ENCODE measurements at places on chromosomes 16 and 17.

- no peak for DNase-seq
Measured at GRCh38 chr16:10694830-10695229, at the start of gene TEKT5. TEKT5 (minus strand) TSS chr16:10694930; CDS start chr16:10694873, 57 bp downstream.

DNA sequence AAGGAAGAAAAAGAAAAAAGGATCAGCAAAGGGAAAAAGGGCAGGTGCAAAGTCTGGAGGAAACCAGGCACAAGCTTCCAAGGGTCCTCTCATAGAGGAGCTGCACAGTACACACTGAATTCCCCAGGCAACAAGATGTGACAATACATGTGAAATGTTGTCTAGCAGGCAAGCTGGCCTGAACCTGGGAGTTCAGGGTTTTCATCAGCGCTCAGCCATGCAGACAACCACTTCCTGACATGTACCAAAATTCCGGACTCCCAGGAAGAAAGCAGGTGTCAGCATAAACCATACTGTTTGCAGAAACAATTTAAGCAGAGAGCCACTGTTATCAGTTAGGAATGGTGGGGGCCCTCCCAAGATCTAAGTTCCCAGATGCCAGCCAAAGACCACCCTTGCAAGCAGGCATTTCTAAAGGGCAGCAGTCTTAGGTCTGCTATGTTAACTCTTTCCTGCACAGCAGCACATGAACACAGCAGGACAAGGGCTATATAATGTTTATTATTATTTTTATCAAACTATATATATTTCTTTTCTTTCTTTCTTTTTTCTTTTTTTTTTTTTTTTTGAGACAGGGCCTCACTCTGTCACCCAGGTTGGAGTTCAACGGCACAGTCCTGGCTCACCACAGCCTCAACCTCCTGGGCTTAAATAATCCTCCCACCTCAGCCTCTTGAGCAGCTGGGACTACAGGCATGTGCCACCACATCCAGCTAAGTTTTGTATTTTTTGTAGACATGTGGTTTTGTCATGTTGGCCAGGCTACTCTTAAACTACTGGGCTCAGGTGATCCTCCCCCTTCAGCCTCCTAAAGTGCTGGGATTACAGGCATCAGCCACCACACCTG, 10.1 kb downstream of the TK2 start:
- no peak for DNase-seq

- DNase-seq, result no peak
Measured at GRCh38 chr17:17870247-17870646, 33.5 kb upstream of the SREBF1 start.

GRCh38 chr16:15597822-15598647, 44.9 kb downstream of the MARF1 start:
- no peak for DNase-seq

- no peak for DNase-seq
Measured at GRCh38 chr17:57132663-57133062, 47.6 kb downstream of the AKAP1 start.

- DNase-seq, result no peak
Measured at GRCh38 chr17:80704381-80704819, 159.8 kb downstream of the RPTOR start.

DNA sequence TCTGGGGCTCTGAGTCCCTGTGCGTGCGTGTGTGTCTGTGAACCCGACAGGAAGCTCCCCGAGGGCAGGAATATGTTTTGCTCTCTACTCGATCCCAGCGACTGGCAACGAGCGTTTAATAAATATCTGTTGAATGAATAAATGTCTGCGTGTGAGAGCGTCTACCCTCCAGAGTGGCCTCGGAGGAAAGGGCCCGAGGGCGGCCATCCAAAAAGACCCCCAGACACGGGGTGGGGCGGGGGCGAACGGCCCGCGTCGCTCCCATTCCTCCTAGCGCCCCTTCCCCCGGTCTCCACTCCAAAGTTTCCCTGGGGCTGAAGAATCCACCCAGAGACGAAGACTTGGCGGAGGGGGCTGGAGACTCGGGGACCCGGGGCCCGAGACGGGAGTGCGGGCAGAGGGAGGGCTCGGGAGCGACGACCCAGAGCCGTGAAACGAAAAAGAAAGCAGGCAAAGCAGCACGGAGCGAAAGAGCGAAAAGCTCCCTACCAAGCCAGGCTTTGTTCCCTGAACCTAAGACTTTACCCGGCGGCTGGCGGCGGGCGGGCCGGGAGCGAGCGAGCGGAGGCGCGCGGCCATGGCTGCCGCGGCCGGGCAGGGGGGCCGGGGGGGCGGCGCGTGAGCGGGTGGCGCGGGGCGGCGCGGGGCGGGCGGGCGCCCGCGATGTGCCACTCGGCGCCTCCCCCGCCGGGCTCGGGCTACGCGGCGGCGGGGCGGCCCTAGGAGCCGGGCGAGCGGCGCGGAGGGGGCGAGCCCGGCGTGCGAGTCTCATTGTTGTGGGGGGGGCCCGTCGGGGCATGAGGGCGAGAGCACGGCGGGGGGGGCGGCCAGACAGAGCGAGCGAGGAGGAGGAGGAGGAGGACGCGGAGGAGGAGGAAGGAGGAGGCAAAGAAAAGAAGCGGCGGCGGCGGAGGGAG, at the start of gene MLLT6:
Gene MLLT6, plus strand, starts transcription at position 668 of the 917 bp plus-strand sequence. CDS start 360 bp downstream, outside the sequence.
- DNase-seq, result no peak

DNA sequence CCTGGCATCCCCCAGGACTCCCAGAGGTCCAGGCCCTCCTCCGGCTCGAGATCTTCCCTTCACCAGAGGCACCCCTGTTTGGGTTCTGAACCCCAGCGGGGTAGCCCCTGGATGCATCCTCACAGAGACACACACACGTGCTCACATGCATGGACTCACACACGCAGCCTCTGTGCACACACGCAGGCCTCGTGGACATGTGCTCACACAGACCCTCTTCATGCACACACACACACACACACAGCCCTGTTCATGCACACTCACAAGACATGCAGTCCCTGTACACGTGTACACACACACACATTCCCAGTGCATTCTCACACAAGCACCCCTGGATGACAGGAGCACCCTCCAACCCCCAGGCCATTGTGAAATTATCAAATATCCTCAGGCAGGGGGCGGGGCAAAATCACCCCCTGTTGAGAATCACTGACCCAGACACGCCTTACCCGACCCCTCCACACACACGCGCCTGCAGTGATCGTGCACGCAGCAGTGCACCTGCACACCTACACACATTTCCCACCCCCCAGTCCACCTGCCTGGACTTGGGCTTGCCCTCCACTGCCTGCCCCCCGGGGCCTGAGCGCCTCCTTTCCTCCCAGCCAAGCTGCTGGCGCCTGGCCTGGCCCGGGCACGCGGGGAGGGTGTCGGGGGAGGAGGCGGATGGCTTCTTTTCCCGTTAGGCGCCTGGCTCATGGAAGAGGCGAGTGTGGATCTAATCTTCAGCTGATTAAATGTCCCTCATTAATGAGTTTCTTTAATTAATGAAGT, 62.6 kb downstream of the ENGASE start:
- no peak for DNase-seq

DNA sequence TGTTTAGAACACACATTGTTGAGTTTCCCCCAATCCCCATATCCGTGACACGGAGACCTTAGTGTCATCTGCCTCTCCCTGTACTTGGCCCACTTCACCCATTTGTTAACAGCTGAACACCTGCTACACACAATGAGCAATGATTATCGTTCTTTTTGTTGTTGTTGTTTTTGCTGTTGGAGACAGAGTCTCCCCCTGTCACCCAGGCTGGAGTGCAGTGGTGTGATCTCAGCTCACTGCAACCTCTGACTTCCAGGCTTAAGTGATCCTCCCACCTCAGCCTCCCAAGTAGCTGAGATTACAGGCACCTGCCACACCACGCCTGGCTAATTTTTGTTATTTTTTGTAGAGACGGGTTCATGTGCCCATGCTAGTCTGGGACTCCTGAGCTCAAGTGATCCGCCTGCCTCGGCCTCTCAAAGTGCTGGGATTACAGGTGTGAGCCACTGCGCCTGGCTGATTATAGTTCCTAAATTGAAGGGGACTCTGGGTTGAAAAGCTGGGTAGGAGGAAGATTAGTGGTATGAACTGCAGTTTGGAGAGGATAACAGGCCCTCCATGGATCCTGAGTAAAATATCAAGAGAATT, 21.6 kb downstream of the NDE1 start:
- DNase-seq, result no peak

DNA sequence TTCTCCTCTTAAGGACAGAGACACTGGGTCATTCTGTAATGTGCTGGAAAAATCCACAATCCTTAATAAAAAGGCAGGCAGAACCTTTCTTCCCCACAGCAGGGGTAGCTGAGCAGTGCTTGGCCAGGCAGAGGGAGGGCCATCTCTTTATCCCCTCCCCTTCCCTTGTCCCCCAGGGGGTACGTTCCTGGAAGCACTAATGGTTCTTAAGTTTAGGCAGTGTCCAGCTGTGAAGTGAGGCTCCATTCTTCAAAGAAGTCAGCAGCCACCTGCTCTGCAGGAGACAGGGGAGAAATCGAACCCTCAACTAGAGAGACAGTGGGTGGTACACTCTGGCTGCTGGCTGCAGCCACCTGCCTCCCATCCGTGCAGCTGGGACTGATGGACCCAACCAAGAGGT, 533.9 kb upstream of the CDH11 start:
- no peak for DNase-seq

- no peak for DNase-seq
Measured at GRCh38 chr17:59830007-59830630, 62.6 kb downstream of the TUBD1 start.

GRCh38 chr17:17603178-17603894, 11.8 kb upstream of the PEMT start:
- no peak for DNase-seq

DNA sequence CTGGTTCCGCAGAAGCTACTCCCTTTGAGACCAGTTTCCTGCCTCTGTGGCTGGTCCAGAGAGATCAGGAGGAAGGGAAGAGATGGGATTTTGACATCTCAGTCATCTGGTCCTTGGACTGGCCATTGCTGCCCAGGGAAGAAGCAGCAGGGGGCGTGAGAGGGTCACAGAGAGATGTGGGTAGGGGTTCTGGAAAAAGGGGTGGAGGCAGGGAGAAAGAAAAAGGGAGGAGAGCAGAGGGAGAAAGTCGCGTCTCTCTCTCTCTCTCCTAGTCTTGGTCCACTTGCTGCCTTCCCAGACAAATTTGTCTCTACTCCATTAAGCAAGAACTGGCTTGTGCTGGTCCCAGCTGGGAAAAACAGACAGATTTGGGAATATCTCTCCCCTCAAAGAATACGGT, 4.4 kb downstream of the SHBG start:
- no peak for DNase-seq

Measured in activated CD8-positive, alpha-beta memory T cell treated with anti-CD3 and anti-CD28 coated beads for 48 hours (primary cell).